ENCODE measurements at places on chromosomes 1 and 21. TPM values are rescaled to one million over a fixed set of nuclear protein-coding genes. Genes with fewer than 3 reads are reported as not detected.

Gene RHOU
- total RNA-seq = 22.1 TPM

Gene KIF17
- 4.9 TPM for total RNA-seq

Gene LCE6A
- total RNA-seq = not detected

Gene LIN9
- total RNA-seq = 2.7 TPM

Gene IFNAR1
- 60.9 TPM for total RNA-seq

Gene IFI44L
- 20.6 TPM for total RNA-seq

Gene PLA2G2C
- 0.31 TPM for total RNA-seq

Gene FBXO2
- 10.2 TPM for total RNA-seq

Gene ANGPTL1
- total RNA-seq = 24.5 TPM

Gene BGLAP
- total RNA-seq = 1.8 TPM

Gene SEC16B
- 4.8 TPM for total RNA-seq

Gene MYOG
- not detected for total RNA-seq

Gene GTF2B
- 24.3 TPM for total RNA-seq

Gene COL11A1
- 0.35 TPM for total RNA-seq

Gene LEFTY1
- 8.6 TPM for total RNA-seq

Gene REN
- total RNA-seq = 32.4 TPM

Gene PLCH2
- 8.7 TPM for total RNA-seq

Gene CADM3
- 25.8 TPM for total RNA-seq

Gene TEDDM1
- total RNA-seq = not detected

Gene ARHGAP29
- total RNA-seq = 145 TPM

Gene GNG12
- total RNA-seq = 89.3 TPM

Gene AK5
- total RNA-seq = 1.7 TPM

Gene SLC30A10
- total RNA-seq = not detected

Gene RORC
- 19.1 TPM for total RNA-seq

Gene LYPD8
- total RNA-seq = 3.2 TPM

Gene SPRR2B
- not detected for total RNA-seq

Gene KCNJ9
- total RNA-seq = not detected

Gene MGST3
- 296 TPM for total RNA-seq

Gene ACKR1
- 142 TPM for total RNA-seq

Gene EXTL1
- total RNA-seq = 0.28 TPM

Gene PTPRF
- 197 TPM for total RNA-seq

Gene RIPPLY3
- 0.31 TPM for total RNA-seq
